ENCODE measurements at places on chromosomes 7 and 10.

- DNase-seq, result no peak
Observed at GRCh38 chr10:101938305-101939007, 94.9 kb upstream of the KCNIP2 start.

GRCh38 chr10:75115137-75115536, 3.7 kb downstream of the SAMD8 start:
- no peak for DNase-seq

DNA sequence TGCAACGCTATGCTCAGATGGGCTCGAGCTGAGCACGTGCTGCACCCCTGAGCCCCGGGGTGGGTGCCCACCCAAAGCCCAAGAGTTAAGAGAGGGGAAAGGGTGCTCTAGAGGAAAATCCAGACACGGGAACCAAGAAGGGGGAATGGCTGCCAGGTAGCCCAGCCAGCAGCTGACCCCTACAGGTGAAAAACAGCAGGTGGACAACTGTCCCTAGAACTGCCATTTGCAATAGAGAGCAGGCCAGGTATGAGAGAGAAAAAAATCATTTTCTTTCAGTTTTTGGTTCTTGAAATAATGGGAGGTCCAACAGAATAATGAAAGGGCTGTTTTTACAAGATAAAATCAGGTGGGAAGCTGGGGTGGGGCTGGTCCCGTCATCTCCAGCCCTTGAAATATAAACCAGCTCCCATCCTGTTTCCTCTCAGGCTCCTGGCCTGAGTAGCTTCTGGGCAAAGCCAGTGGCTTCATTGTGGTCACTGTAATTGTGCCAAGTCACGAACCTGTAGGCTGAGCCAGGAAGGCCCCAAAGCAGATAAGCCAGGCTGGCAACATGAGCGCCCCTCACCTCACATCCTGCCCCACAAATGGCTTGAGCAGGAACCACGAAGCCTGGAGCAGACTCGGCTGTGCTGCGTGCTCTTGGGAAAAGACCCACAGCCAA, 257.8 kb downstream of the SNX10 start:
- no peak for DNase-seq

- no peak for DNase-seq
Observed at GRCh38 chr10:52908478-52908877, 135.9 kb upstream of the MBL2 start.

GRCh38 chr7:22375359-22376048, 18.6 kb upstream of the RAPGEF5 start:
- no peak for DNase-seq
